ENCODE measurements at places on chromosomes 6 and 20.

DNA sequence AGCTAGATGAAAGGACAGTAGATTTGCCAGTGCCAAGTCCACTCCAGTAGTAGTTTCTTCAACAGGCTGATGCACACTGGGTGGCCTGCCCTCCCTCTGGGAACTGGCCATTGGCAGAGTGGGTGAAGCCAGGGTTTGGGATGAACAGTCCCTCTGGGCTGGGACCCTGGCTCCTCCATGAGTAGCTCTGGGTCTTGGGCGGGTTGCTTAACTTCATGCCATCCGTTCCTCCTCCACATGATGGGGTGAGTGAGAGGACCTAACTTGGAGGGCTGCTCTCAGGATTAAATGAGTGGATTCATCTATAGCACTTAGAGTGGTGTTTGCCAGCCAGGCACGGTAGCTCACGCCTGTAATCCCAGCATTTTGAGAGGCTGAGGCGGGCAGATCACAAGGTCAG lies 47.2 kb downstream of the PLAGL2 start:
- no peak for DNase-seq

DNA sequence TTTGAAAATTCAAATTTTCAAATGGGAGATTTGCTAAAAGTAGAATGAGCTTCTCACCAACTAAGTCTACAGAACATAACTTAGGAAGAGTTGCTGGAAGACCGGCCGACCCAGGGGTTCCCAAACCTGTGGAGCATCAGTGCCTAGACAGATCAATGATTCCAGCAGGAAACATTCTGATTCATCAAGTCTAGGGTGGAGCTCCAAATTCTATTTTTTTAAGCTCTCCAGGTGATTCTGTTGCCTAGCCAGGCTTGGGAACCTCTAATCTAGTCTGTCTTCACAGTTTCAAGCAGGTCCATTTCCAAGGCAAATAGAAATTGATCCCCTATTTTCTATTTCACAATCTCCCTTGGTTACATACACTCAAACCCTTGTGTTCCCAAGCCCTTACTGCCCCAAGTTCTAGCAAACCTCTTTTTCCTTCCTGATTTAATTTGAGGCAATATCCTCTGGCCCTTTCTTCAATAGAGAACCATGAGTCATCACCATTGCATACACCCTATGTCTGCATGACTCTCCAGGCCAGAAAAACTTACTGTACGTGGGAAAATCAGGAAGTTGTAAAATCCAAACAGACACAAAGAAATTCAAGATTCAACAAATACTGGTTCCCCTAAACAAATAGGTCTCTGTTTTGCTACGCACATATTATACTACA lies 8.9 kb downstream of the ATXN1 start:
- no peak for DNase-seq

DNA sequence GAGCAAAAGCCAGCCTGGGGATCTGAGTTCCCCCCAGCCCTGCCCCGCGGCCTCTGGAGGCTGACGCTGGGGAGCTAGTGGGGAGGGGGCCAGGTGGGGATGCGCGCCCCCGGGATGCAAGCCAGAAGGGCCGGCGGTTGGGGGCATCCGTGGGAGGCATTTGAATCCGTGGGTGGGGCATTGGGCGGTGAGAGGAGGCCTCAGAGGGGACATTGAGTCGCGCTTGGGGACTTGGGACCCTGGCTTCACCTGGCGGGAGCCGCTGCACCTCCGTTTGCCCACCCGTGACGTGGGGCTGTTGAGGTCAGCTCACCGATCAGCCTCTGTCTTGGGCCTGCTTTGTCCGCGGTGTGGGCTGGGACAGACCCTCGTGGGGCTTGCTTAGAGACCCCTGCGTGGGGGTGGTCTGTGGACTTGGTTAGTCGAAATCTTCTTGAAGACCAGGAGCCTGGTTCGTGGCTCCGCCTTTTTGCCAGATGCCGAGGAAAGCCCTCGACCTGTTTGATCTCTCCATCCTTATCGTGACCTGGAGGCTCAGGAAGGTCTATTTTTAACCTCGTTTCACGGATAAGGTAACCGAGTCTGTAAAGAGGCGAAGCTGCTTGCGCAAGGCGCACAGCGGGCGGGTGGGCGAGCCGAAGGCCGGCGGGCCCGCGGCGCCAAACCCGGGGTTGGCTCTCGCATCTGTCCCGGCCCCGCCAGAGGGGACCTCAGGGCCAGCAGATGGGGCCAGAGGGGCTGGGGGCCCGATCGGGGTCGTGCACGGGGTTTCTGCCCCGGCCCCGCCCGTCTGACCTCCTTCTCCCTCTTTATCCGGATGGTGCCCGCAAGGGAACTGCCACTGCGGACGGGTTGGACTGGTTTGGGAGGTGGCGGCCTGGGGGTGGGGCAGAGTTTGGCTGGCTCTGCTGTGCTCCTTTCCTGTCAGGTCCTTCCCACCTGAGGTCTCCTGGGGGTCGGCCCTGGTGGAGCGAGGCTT lies 8.3 kb downstream of the FAM110A start:
- DNase-seq, result no peak

DNA sequence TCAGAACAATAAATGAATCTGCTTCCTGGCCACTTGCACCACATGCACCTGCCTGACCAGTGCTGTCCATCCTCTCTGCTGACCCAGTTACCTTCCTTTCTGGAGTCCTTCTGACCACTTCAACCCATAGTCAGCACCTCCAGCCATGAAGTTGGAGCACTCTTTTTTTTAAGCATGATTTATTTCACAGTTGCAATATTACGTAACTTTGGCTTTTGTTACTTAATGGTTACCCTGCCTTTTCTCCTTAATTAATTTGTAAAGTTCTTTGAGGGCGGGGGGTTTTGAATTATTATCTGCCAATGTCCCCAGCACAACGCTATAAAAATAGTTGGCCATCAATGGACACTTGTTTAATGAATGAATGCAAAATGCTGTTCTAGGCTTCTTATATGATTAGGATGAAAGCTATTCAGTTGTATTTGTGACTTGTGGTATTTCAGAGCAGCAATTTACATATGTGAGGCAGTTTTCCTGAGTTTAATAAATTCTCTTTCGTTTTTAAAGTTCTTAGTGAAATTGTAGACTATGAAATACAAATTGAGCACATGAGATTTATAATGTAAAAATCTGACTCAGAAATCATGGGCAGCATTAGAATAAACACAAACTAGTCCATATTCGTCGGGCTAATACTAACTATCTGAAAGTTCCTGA lies 180.0 kb downstream of the HS3ST5 start:
- no peak for DNase-seq

DNA sequence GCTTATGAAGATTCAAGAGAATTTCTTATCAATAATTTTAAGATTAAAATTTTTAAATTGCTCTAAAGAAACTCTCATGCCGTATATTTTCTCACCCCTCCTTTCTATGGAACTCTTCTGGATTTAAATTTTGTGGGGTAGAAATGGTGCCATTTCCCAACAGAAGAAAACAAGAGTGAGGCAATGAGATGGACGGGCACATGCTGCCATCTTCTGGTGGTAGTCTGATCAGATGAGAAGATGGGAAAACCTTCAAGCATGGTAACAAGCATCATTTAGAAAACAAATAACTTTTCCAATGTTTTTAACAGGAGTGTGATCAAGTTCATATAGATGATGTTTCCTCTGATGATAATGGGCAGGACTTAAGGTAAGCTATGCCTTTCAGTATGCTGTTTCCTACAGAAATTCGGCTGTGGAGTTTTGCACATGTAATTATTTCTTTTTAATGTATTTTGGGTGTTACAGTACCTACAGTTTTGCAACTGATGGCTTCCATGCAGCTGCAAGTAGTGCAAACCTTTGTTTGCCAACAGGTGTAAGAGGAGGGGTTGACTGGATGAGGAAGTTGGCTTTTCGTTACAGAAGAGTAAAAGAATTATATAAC lies 271.4 kb downstream of the EYA4 start:
- DNase-seq, result no peak

- DNase-seq, result no peak
Observed at GRCh38 chr6:110999634-111000270, 17.9 kb downstream of the RPF2 start.

- no peak for DNase-seq
Observed at GRCh38 chr20:54555150-54555549, 79.8 kb downstream of the DOK5 start.

DNA sequence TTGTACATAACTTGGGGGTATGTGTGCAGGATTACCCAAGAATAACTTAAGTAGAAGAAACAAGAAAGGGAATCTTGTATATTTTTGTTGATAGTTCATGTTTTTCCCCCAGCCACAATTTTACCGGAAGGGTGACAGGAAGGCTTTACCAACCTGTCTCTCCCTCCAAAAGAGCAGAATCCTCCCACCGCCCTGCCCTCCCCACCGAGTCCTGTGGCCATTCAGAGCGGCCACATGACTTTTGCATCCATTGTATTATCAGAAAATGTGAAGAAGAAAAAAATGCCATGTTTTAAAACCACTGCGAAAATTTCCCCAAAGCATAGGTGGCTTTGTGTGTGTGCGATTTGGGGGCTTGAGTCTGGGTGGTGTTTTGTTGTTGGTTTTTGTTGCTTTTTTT lies 22.0 kb downstream of the PRDM1 start:
- no peak for DNase-seq

GRCh38 chr6:168265827-168266815 lies 53.5 kb downstream of the DACT2 start:
- DNase-seq, result no peak

- DNase-seq, result no peak
Observed at GRCh38 chr6:130507666-130508028, 141.8 kb downstream of the TMEM200A start.

GRCh38 chr6:128598571-128598970 lies 78.2 kb upstream of the PTPRK start:
- no peak for DNase-seq

- no peak for DNase-seq
Observed at GRCh38 chr20:39523405-39523804, 561.3 kb downstream of the DHX35 start.

- DNase-seq, result no peak
Observed at GRCh38 chr20:34112600-34113101, 608 bp upstream of the EIF2S2 start.

- no peak for DNase-seq
Observed at GRCh38 chr6:78666764-78667163, 200.6 kb upstream of the IRAK1BP1 start.

- DNase-seq, result no peak
Observed at GRCh38 chr6:34338811-34339210, 53.7 kb downstream of the NUDT3 start.

DNA sequence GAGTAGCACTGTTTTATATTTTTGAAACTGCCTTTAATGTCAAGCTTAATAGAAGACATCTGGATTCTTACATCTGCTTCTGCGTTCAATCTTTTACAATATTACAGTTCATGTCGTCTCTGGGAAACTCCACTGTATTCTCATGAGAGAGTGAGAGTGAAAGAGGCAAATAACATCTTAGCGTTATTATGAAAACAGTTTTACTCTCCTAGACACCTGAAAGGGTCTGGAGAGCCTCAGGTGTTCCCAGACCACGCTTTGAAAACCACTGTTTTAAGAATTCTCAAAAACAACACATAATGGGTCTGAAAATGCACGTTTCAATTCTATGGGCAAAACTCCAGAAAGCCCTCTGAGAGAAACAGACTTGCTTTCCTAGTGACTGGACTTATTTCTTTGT lies 63.3 kb downstream of the ARHGAP18 start:
- no peak for DNase-seq

GRCh38 chr6:89934685-89935366 lies 40.6 kb downstream of the GJA10 start:
- no peak for DNase-seq

DNA sequence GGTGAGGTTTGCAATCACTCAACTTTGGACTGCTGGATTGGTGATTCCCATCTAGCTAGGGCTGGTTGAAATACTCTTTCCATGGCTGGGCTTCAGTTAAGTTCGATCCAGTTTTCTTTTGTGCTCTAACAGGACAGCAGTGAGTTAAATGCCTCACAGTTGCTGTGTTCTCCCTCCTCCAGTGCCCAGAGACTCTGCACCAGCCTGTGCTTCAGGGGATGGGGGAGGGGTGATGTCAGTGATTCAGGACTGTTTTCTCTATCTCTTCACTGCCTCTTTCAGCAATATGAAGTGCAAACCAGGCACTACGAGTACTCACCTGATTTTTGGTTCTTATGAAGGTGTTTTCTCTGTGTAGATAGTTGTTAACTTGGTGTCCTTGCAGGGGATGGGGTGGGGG lies 88.2 kb upstream of the FAM83B start:
- no peak for DNase-seq

- no peak for DNase-seq
Observed at GRCh38 chr6:34001706-34002621, 143.9 kb downstream of the GRM4 start.

GRCh38 chr6:89047473-89047872 lies 33.1 kb upstream of the PNRC1 start:
- DNase-seq, result no peak

DNA sequence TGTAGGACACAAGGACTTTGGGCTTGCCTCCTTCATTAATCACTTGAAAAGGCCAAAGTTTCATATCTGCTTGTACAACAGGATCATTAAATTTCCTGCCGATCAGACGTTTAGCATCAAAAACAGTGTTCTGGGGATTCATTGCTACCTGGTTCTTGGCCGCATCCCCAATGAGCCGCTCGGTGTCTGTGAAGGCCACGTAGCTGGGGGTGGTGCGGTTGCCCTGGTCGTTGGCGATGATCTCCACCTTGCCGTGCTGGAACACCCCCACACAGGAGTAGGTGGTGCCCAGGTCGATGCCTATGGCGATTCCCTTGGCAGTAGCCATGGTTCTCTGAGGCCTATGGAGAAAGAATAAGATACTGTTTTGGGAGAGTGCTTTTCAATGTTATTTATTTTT lies 3.4 kb downstream of the HSPA1L start:
- no peak for DNase-seq

GRCh38 chr6:26459023-26459810 lies 1.5 kb downstream of the BTN2A1 start:
- no peak for DNase-seq
